ENCODE measurements at places on chromosomes 1 and 21.

- peak; percentile 5 for DNase-seq
These were observed 89.8 kb downstream of the TRIM11 start for GRCh38 chr1:228316589-228317387.

GRCh38 chr1:29593601-29594382, 357.5 kb downstream of the PTPRU start:
- DNase-seq, result no peak

DNA sequence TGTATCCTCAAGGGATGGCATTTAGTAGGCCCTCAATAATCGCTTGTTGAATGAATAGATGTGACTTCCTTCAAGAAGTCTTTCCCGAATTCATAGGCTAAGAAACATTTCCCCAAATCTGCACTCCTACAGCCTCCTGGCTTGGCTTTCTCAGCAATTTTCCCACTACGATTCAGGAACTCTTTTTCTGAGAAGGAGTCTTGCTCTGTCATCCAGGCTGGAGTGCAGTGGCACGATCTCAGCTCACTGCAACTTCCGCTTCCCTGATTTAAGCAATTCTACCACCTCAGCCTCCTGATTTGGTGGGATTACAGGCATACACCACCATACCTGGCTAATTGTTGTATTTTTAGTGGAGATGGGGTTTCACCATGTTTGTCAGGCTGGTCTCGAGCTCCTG, 37.9 kb upstream of the IFFO2 start:
- DNase-seq, result no peak

- no peak for DNase-seq
These were observed 58.5 kb downstream of the FGGY start for GRCh38 chr1:59355361-59355760.

- DNase-seq, result no peak
These were observed 51.2 kb downstream of the TCP10L start for GRCh38 chr21:32534113-32534512.

- no peak for DNase-seq
These were observed 35.6 kb downstream of the SOX13 start for GRCh38 chr1:204108312-204109141.

GRCh38 chr1:107175102-107175909, 34.5 kb downstream of the NTNG1 start:
- no peak for DNase-seq

GRCh38 chr1:27992276-27992675, 32.5 kb downstream of the XKR8 start:
- peak; percentile 68 for DNase-seq

- no peak for DNase-seq
These were observed 13.1 kb upstream of the COL24A1 start for GRCh38 chr1:86169625-86170024.

GRCh38 chr1:46522184-46522968, 29.1 kb downstream of the KNCN start:
- no peak for DNase-seq

GRCh38 chr1:106960412-106960811, 96.1 kb upstream of the PRMT6 start:
- no peak for DNase-seq
